Osteoblast (primary cell): ENCODE measurements at places on chromosomes 5 and 9. TPM values are rescaled to one million over a fixed set of nuclear protein-coding genes. Genes with fewer than 3 reads are reported as not detected.

The STKLD1 gene
- 0.72 and 1.2 TPM in 2 replicates for total RNA-seq

The ADAMTS6 gene
- total RNA-seq, result 135 and 150 TPM in 2 replicates

The TMEM252 gene
- total RNA-seq, result not detected in 2 replicates

The LCN1 gene
- total RNA-seq, result not detected in 2 replicates

The C9orf153 gene
- under 0.01 and 0.59 TPM in 2 replicates for total RNA-seq

The CD74 gene
- 21.4 and 83.4 TPM in 2 replicates for total RNA-seq

The IER5L gene
- 86.1 and 104 TPM in 2 replicates for total RNA-seq

The TXNDC8 gene
- not detected in 2 replicates for total RNA-seq

The GOLM1 gene
- total RNA-seq, result 85.0 and 92.2 TPM in 2 replicates

The ORM2 gene
- total RNA-seq, result not detected in 2 replicates

The OR2S2 gene
- total RNA-seq, result under 0.01 TPM in 2 replicates

The FGF18 gene
- under 0.01 and 0.29 TPM in 2 replicates for total RNA-seq

The CDH6 gene
- 9.4 and 16.3 TPM in 2 replicates for total RNA-seq

The ANKRD20A1 gene
- total RNA-seq, result not detected in 2 replicates

The TRPM6 gene
- under 0.01 and 0.29 TPM in 2 replicates for total RNA-seq

The PCDHGB7 gene
- total RNA-seq, result 18.5 and 19.2 TPM in 2 replicates

The GRXCR2 gene
- not detected in 2 replicates for total RNA-seq

The NMUR2 gene
- total RNA-seq, result not detected in 2 replicates

The FANCG gene
- total RNA-seq, result 10.9 and 11.5 TPM in 2 replicates

The SLC25A48 gene
- total RNA-seq, result not detected in 2 replicates

The N4BP3 gene
- under 0.01 TPM in 2 replicates for total RNA-seq

The ABL1 gene
- 92.2 and 94.8 TPM in 2 replicates for total RNA-seq

The ZNF354C gene
- total RNA-seq, result 7.6 and 9.1 TPM in 2 replicates

The PCDHB9 gene
- 1.2 and 1.8 TPM in 2 replicates for total RNA-seq

The GFPT2 gene
- 30.4 and 39.5 TPM in 2 replicates for total RNA-seq

The SAXO1 gene
- under 0.01 TPM in 2 replicates for total RNA-seq

The BTNL8 gene
- not detected in 2 replicates for total RNA-seq
